GM12865 (cell line): ENCODE measurements at places on chromosomes 1 and 21.

DNA sequence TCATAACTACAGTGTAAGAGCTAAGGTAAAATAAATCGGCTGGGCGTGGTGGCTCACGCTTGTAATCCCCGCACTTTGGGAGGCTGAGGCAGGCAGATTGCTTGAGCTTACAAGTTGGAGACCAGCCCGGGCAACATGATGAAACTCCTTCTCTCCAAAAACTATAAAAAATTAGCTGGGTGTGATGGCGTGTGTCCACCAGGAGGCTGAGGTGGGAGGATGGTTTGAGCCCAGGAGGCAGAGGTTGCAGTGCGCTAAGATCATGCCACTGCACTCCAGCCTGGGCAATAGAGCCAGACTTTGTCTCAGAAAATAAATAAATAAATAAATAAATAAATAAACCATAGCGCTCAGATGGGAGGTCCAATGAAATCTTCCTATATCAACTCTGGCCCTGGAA, 16.7 kb upstream of the FAM110D start:
- no peak for DNase-seq

DNA sequence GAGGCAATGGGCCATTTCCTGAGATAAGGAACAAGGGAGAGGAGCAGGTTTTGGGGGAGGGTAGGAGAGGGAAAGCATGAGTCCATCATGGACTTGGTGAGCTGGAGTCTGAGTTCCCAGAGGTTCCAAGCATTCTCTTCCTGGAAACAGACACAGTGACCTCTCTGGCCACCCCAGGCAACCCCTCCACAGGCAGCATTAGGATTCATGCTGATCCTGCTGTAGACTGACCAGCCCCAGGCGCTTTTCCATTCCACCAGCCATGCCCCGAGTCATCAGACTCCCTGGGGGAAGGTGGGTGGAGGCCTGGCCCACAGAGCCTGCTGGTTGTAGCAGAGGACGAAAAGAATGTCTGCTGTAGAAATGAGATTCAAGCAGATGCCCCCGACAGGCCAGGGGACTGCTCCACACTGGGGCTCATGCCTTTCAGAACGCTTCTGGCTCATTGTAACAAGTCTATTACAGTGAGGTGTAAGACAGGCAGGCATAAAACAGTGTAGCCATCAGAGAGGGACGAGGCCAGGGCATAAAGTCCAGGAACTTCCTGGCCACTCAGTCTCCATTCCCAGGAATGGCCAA, 52.2 kb downstream of the KCND3 start:
- DNase-seq, result no peak

- no peak for DNase-seq
These were observed 331.4 kb upstream of the USP24 start for GRCh38 chr1:55546553-55546952.

DNA sequence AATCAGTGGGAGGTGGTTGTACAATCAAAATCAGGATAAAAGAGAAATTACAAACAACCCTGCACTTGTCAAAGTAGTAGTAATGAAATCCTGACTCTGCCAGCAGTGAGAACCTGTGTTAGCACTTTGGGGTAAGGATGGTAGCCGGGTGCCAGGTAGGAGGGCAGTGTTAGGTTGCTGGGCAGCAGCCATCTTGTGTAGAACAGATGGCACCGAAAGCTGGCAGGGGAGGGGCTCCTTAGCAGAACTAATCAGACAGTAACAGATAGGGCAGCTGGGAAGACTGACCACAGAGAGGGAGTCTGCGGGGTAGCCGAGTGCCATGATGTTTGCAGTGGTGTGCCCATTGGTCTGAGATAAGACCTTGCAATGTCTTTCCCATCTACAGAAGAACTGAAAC, 137.3 kb downstream of the SDCCAG8 start:
- no peak for DNase-seq

DNA sequence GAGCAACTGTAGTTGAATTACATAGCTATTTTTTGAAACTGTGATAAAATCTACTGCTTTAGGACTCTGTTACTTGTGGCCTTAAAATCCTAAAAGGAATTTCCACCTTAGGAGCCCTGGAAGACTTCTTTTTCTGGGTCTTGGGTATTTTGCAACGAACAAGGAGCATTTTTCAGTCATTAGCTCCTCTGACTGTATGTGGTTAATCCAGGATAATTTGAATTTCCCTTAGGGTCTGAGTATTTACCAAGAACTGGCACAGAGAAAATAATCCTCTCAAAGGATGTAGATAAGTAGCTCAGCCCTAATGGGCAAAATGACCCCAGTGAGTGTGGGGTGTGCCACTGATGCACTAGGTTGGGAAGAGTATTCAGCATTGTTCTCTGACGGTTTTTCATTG, 170.4 kb downstream of the VAV3 start:
- no peak for DNase-seq

- DNase-seq, result peak; percentile 77
These were observed 66.1 kb downstream of the FASLG start for GRCh38 chr1:172724765-172725613.

DNA sequence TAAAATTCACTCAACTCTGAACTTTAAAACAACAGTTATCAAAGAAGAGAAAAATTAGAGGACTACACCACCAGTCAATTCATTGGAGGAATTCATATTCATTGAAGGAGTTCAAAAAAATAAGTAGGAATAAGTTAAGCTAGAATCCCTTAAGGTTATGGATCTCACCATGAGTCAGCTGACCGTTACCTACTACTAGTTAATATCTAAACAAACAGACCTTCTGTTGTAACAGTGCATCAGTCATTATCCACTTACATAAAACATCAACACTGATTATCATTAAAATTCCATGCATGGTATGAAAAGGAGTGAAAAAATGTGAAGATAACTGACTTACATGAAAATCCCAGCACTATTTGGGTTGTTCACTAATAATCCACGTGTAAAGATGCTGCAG, 44.9 kb downstream of the FOXJ3 start:
- DNase-seq, result no peak

- no peak for DNase-seq
These were observed 8.2 kb upstream of the IL22RA1 start for GRCh38 chr1:24151175-24151533.

DNA sequence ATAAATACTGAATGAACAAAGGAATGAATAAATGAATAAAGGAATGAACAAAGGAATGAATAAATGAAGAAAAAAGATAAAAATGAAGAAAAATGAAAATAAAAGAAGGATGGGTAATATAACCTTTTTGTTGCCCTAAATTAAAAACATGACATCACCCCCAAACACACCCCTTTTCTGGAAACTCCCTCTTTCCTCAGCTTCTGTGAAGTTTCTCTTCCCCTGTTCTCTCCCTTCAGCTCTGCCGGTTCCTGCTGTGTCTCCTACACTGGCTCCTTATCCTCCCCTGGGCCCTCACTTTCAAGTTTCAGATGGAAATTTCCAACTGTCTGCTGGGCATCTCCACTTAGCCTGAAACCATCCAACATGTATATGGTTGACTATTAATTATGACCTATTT, 37.9 kb downstream of the RAB3B start:
- no peak for DNase-seq

DNA sequence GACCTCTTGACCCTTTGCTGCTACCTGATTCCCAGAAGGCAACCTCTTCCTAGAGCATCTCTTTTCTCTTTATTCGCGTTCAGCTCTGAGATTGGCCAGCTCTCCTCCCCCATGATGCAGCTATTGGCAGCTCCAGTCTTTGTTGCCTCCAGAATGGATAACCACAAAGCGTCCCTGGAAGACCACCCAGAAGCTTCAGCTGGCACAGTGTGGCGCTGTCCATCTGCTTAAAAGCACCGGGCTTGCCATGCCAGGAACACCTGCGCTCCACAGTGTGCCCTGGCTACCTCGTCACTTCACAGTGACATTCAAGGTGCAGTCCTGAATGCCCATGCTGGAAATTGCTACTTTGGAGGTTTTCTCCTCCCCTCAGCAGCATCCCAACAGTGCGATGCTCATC, 353.9 kb downstream of the LMO4 start:
- no peak for DNase-seq

GRCh38 chr1:26168410-26169197, at the start of gene C1orf232:
C1orf232 (minus strand) TSS chr1:26168963; CDS start chr1:26168499, 464 bp downstream.
- DNase-seq, result no peak

DNA sequence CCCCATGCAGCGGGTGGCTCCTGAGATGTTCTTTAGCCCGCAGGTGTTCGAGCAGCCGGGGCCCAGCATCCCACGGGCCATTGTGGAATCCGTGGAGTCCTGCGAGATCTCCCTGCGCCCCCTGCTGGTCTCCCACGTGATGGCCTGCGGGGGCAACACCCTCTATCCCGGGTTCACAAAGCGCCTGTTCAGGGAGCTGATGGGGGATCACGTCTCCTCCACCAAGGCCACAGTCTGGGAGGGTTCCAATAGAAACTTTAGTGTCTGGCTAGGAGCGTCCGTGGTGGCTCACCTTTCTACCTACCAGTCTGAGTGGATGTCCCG, 71.0 kb downstream of the ACTL8 start:
- peak; percentile 31 for DNase-seq

- DNase-seq, result no peak
These were observed 4.3 kb upstream of the SERBP1 start for GRCh38 chr1:67434491-67434890.

DNA sequence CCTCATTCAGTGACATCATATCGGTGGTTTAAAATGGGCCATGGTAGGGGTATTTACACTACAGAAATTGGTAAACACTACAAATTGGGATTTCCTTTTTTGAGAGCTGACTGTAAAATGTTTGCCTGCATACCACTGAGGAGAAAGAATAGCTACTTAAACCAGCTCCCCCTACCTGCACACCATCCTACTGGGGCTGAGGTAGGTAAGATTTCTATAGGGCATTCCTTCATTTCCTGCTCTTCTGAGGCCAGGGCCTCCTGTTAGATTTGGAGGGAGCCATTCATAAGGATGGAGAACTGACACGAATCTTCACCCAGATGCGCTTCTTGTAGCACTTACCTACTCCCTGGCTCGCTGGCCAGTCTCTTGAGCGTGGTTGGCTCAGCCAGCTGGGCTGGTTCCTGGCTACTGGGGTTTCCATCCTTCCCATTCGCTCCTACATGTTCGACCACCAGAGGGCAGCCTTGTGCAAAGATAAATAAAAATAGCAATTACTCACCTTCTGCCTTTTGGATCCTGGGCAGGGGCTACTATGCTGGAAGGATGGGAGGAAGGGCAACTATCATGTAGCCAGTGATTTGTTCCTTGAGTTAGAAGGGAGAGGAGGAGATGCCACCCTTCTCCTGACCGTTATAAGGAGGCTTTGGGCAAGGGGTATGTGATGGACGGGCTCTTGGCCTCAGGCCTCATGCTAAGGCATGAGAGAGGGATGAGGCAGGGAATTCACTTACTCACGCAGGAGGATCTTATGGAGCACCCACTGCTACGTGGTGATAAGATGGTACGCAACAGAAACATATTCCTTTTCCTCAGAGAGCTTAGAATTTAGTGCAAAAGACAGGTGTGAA, 10.7 kb downstream of the OPTC start:
- peak; percentile 74 for DNase-seq

DNA sequence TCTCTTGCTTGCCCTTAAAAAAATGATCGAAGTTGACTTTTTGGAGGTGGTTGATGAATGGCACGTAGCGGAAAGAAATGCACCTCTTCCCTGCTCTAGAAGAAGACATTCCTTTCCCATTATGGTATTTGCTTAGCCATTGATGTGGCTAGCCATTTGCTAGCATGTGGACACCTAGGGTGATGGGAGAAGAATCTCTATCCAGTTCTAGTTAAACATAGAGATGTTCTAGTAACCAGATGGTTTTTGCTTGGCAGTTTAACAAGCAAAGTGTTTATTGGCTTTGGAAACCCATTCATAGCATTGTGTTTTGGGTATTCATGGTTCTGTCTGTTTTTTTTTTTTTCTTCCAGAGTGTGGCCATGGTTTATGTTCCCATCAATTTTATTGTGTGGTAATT, 78.9 kb downstream of the KCNJ6 start:
- DNase-seq, result no peak

DNA sequence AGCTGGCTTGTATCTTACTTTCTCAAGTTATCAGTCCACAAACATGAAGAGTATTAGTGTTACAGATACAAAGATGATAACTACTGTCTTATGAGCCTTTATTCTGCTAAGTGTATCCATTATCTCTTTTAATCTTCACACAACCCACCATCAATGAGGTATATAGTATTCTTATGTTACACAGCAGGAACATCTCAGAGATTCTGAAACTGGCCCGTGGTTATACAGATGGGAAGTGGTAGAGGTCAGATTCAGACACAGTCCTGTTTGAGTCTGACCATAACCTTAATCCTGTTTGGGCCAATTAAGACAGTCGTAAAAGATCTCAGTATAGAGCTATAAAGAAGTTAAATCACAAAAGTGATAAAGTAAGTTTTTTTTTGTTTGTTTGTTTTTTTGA, 5.1 kb upstream of the TMEM269 start:
- DNase-seq, result peak; percentile 44

GRCh38 chr1:178933105-178933561, 62.3 kb upstream of the ANGPTL1 start:
- no peak for DNase-seq

DNA sequence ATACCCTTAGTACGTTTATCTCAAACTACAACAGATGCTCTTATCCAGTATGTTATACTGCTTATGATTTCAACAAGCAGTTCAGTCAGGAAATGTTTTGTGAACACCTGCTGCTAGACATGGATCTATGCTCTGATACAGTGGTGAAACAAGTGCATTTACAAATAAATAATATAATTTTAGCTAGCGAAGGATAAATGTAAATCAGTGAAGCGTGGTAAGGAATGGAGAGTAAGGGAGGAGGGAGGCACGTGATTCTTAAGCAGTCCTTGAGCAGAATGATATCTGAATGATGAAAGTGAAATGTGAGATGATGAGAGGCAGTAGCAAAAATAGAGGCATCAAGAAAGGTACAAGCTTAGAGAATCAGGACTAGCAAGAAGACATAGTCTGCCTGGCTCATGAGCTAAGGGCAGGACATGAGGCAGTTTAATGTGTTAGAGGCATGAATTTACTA, 6.3 kb downstream of the TSNAX start:
- DNase-seq, result no peak

- no peak for DNase-seq
These were observed 185.6 kb upstream of the NRIP1 start for GRCh38 chr21:15250384-15250783.

- DNase-seq, result no peak
These were observed 154.6 kb downstream of the PCNX2 start for GRCh38 chr1:233140974-233141373.

- DNase-seq, result no peak
These were observed 27.0 kb upstream of the DYRK1A start for GRCh38 chr21:37339552-37339939.

- peak; percentile 68 for DNase-seq
These were observed 25.3 kb downstream of the SLC30A7 start for GRCh38 chr1:100921110-100921706.

DNA sequence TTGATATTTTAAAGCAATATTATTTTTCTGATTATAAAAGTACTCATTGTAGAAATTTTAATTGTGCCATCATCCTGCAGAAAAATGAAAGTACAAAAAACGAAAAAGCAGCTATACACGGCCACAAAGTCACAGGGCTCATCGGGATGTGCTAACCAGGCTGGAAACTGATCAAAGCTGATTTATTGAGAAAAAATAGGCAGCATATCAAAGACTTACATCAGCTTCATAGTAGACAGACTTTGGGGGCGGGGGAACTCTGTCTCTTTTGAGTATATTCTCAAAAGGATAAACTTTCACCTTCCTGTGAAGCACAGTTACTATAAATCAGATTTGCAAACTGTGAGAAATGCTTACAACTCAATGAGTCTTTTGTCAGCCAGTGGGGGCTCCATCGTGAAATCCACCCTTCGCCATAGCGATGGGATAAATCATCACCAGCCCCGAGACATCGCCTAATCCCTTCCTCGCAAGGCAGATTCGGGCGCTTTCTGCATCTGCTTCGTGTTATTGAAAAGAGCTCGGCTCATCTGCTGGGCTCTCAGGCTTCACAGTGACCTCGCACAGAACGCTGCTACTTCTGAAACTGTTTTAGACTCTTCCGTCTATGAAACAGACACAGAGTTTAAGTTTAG, 69.2 kb upstream of the ERG start:
- DNase-seq, result no peak

GRCh38 chr1:118325550-118326225, 140.7 kb upstream of the SPAG17 start:
- no peak for DNase-seq
